ENCODE measurements at places on chromosomes 1 and 21.

DNA sequence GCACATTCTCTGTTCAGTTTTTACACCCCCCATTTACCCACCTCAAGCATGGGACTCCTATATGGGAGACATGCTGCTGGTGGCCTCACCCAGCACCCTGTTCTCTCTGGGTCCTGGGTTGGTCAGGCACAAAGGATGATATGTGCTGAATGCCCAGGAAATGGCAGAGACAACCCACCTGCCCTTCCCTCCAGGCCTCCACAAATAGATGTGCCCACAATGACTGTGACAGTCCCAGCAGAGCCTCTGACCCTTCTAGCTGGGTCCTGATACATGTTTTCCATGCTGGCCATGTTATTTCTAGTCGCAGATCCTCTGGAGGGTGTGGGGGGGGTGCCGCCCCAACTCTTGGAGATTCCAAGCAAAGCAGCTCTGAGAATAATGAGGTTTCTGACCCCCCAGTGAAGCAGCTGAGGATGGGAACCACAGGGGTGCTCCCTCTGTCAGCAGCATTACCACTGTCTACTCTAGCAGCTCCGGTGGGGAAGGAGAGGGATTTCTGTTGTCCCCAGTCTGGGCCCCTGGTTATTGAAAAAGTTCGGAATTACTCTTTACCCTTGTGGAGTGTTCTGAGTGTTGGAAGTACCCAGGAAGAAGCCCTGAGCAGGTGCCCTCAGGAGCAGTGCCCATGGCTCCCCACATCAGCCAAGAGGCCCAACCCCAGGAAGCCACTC, 1.2 kb upstream of the CCDC28B start:
- no peak for DNase-seq

- DNase-seq, result no peak
Observed at GRCh38 chr1:155759966-155760630, 71.2 kb downstream of the DAP3 start.

- DNase-seq, result no peak
Observed at GRCh38 chr21:14998784-14999183, 66.0 kb downstream of the NRIP1 start.

DNA sequence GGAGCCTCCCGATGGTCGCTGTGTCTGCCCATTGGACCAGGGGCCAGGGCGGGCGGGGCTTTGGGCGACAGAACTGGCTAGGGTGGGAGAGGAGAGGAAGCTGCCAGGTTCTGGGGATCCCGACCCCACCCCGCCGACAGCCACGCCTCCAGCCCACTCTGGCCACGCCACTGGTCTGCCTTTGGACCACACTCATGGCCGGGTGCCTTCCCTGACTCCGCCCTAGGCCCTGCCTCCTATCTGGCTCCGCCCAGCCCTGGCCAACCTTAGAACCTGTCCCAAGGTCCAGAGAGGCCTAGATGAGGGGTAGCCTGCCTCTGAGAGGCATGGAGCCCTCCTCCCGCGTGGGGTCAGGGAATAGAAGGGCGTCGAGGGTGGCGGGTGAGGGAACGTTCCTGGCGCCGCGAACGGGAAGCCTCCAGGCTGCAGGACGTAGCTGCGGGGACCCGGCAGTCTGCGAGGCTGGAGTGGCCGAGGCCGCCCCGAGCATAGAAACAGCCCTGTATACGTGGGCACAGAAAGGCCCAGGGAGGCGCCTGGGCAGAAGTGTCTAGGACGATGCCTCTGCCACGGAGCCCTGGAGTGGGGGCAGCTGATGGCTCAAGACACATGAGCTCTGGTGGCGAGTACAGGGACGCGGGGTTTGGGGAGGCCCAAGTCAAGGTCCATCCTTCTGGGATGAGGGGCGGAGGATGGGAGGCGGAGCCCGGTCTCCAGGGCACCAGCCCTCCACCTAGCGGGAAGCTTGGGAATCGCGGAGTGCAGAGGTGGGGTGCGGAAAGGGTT, 11.5 kb upstream of the COL16A1 start:
- DNase-seq, result no peak

GRCh38 chr1:38076038-38076437, 29.4 kb upstream of the POU3F1 start:
- DNase-seq, result no peak
